ENCODE measurements at places on chromosomes 11 and 22.

DNA sequence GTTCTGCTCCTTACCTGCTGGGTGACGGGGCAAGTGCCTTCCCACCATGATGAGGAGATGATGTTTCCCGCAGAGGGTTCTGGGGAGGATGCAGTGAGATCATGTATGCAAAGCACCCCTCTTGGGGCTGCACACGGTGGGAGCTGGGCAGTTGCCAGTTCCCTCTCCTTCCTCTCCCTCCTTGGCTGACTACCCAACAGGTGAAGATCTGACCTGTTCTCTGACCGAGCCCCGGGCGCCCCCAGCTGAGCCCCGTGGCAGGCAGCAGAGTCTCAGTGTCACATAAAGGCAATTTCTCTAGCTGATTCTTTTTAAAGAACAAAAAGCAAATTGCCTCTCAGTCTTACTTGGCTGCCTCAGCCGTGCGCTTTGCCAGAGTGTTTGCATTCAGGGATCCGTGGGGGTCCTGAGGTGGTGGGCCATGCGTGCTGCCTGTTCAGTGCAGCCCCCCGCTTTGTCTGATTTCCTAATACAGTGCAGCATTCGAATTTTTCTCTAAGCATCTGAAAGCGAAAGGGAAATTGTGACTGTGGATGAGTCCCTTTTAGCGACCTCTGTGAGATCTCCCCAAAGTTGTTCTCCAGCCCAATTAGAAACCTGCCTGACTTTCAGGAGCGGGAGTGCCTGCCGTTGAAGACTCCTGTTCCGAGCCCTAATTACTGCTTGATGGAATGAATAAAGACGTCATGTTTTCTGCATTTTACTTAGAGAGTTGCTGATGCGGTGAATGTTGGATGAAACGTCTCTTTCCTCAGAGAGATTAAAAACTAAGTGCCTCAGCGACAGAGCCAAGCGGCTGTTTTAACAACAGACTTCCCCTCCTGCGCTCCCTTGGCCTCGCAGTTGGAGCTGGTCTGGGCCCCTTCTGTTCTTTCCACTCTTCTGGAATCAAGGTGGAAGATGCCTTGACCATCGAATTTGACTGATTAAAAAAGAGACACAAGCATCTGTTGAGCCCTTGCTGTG is 86.0 kb downstream of the GRIK4 start:
- DNase-seq, result no peak

DNA sequence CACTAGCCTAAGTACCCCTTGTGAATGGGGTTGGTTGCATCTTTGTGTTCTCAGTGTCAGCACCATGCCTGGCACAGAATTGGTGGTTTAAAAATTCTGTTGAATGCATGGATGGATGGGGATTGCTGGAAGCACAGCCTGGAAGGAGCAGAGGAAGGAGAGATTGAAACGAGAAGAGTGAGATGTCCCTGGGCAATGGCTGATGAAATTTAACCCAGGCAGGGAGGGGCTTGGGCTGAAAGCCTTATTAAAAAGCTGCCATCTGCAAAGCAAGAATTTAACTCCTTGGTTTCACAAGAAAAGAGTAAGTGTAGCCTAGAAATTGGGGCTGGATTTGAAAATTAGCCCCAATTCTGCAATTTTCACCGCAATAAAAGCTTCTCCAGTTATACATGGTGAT is 126.7 kb downstream of the TEAD1 start:
- no peak for DNase-seq

GRCh38 chr11:78331711-78332110 is 85.9 kb downstream of the GAB2 start:
- DNase-seq, result no peak

GRCh38 chr22:38657045-38657909 is 839 bp downstream of the CBY1 start:
- DNase-seq, result no peak

DNA sequence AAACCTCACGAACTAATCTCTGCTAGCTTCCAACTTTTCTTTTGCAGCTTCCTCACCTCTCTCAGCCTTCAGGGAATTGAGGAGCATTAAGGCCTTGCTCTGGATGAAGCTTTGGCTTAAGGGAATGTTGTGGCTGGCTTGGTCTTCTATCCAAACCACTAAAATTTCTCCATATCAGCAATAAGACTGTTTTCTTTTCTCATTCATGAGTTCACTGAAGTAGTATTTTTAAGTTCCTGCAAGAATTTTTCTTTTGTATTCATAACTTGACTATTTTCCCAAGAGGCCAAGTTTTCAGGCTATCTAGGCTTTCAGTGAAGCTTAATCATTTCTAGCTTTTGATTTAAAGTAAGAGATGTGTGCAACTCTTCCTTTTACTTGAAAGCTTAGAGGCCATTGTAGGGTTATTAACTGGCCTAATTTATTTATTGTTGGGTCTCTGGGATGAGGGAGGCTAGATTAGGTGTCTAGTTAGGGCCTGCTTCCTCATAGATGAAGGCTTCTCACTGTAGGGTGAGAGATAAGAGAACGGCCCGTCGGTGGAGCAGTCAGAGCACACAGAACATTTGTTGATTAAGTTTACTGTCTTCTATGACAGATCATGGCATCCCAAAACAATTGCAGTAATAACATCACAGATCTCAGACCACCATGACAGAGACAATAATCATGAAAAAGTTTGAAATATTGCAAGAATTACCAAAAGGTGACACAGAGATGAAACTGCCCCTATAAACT is 33.2 kb downstream of the CSF2RB start:
- no peak for DNase-seq

- DNase-seq, result no peak
These were observed 664.5 kb downstream of the KCNA4 start for GRCh38 chr11:29352273-29352795.

GRCh38 chr11:4983841-4984240 is 10.8 kb upstream of the OR51L1 start:
- no peak for DNase-seq

- DNase-seq, result no peak
These were observed 19.0 kb downstream of the SMCO4 start for GRCh38 chr11:93524173-93524536.

All from right hindlimb (tissue), 1 donor.